Stimulated activated CD4-positive, alpha-beta T cell treated with anti-CD3 and anti-CD28 coated beads, Interleukin-4, amount 100 ng/mL, for 4 hours (primary cell): ENCODE measurements at places on chromosomes 5 and 9.

- no peak for DNase-seq
These were observed 68.7 kb upstream of the WDR41 start for GRCh38 chr5:77560677-77561263.

- no peak for DNase-seq
These were observed 5.1 kb upstream of the PCDH1 start for GRCh38 chr5:141883184-141883891.

DNA sequence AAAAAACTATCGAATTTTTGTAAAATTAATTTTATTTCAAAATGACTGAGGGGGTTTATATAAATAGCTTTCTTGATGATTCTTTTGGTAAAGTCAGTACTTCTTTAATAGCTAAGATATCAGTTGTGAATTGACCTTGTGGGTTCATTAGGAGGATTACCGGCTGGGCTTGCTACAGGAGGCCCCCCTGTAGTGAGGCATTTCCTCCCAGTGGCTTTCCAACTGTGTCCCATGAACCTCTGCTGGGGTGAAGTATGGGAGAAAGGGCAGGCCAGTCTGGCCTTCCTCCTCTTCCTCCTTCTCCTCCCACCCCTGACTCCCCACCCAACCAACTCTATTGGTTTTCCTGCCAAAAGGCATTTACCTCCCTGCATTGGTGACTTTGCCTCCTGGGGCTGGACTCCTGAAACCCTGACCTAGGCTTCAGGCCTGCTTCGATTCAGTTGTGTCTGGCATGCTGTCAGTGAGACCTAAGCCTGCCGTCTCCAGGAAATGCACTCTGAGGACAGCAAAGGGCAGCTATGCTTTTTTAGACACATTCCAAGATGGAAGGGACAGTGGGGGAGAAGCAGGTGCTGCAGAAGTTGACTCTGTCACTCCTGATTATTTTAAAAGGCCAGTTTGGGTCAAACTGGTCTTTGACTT, 144.8 kb downstream of the HSPA4 start:
- DNase-seq, result no peak

DNA sequence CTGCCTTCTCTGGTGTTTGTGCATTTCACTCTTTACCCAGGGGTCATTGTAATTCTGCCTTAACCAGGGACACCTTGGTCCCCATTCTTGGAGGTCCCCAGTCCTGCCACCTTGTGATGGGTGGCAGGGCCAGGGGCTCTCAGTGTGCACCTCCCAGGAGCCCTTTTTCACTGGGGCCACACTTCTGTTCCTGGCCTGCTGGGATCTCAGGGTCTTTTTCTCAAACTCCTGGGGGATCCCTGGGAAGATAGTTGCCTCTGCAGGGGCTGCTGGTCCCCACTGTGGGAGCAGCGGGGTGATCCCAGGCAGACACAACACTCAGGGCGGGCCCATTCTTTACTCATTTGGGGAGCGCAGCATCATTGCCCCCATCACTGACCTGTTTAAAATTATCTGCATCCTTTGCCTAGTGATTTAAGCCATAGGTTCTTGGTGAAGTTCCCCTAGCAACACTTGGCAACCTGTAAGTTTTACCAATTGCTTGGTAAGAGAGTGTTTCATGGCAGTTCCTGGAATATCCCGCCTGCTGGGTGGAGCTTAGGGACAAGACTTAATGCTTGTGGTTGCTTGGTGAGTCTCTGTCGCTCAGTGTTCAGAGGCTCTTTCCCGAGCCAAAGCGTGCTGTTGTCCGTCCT, 15.7 kb downstream of the PHF2 start:
- no peak for DNase-seq

DNA sequence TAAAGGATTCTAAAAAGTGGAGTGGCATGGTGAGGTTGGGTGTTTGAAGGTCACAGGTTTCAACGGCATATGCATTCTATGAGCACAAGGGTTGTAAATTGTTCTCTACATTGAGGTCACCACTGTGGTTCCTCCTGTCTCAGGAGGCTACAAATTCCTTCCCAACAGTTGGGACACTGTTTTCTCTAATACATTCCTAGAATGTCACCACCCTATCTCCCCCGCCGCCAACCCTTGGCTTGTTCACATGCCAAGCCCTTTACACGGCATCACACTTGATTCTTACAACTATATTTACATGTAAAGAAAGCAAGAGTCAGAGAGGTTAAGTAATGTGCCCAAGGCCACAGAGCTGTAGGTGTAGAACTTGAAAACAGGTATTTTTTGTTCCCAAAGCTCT, 315.1 kb downstream of the RAB3C start:
- DNase-seq, result no peak

DNA sequence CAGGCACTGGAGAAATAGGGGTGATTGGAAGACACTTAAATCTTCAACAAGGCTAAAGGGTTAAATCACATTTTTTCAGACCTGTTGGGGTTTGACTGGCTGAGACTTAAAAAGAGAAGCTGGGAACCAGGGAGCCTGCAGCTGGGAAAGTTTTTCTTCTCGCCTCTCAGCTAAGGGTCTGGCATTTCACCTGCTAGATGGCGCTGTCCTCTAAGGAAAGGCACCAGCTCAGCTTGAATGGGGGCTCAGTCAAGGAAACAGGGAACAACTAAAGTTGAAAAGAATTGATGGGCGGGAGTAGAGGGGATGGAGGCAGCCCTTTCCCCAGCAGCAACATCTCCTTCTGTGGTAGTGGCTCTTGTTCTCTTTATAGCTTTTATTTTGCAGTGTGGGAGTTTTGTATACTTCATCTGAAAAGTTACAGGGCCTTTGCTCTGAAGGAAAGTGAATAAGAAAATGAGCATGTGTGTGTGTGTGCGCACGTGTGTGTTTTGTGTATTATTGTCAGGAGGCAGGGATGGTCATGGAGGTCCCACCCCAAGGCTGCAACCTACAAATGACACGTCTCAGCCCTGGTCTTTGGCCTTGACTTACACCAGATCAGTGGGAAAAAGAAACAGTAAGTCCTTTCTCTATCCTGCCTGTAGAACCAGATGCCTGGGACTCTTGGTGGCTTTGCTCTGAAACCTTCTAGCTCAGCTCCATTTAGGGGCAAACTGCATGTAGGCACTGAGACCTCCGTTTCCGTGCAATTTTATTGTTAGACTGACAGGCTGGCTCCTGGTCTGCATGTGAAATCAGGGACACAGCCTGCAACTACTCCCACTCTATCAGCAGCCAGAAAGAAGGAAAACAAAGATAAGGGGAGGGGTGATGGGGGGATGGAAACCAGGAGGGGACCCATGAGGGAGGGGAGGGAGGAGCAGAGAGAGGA, 316.2 kb upstream of the CLINT1 start:
- DNase-seq, result peak; percentile 16

DNA sequence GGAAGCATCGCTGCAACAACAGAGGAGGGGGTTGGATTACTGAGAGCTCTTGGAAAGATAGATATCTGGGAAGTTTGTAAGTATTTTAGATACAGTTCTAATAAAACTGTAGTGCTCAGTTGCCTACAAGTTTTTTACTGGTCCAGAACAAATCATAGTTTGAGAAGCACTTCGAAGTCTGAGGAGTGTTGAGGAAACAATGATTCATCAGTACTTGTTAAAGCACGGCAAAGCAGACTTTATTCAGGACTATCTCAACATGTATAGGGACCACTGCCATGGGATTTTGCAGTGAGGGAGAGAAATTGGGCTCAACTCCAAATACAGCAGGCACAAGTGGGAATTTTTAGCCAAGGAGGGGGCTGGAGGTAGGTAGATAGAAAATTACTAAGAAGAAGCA, 25.3 kb upstream of the RECK start:
- DNase-seq, result no peak
